HTR-8/SVneo (cell line): ENCODE measurements at places on chromosomes 4 and X.

- no peak for DNase-seq
Measured at GRCh38 chr4:63214076-63214475, 1195.2 kb downstream of the TECRL start.

- DNase-seq: peak; percentile 72
Measured at GRCh38 chr4:24419181-24420034, 164.9 kb downstream of the DHX15 start.

- DNase-seq: no peak
Measured at GRCh38 chr4:104919406-104919805, 227.3 kb upstream of the TET2 start.

DNA sequence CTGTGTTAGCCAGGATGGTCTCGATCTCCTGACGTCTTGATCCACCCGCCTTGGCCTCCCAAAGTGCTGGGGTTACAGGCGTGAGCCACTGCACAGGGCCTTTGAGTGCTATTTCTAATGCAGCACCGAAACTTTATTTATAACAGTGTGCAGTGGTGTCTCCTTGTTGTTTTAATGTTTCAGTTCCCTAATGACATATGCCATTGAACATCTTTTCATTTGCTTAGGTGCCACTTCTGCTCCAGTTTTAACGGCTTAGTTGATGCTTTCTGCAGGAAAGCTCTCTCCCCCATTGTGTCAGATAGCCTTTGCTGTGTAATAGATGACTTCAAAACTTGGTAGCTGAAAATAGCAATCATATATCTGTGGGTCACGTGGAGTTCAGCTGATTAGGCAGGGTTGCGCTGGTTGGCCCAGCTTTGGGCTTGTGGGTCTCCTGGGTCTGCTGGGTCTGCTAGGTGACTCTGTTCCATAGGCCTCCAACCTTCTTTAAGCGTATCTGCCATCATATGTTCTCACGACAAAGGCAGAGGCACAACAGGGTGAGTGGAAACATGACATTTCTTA, 76.4 kb upstream of the SHISA3 start:
- DNase-seq: no peak

GRCh38 chr4:24778464-24779225, 16.7 kb upstream of the SOD3 start:
- DNase-seq: no peak

DNA sequence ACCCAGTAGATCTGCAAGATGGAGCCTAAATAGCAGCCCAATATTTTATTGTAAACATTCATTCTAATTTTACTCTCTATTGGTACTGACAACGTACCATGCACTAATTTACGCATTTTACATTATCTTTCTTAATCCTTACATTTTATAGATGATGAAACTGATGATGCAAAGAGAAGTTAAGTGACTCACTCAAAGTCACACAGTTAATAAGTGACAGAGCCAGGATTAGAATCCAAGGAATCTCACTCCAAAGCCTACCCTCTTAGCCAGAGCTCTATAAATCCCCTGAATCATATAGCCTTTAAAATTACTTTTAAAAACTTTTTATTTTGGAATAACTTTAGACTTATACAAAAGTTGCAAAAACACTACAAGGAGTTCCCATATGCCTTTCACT, 37.6 kb downstream of the PHKA1 start:
- DNase-seq: no peak

DNA sequence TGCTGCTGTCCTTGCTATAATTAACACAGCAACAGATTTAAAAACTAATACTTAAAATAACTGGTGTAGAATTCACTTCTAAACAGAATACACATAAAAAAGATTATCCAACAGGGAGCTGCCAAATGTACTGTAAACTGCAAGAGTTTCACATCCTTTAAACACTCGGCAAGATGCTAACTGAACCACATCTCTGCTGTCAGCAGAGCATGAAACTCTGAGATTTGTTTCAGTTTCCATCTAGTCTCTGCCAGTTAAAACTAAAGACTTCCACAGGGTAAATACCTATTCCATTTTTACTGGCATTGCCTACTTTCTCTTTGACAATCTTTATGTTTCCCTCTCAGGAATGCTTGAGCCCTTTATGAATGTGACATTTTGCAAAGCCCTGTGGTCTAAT, 127.7 kb downstream of the SLC7A11 start:
- no peak for DNase-seq

DNA sequence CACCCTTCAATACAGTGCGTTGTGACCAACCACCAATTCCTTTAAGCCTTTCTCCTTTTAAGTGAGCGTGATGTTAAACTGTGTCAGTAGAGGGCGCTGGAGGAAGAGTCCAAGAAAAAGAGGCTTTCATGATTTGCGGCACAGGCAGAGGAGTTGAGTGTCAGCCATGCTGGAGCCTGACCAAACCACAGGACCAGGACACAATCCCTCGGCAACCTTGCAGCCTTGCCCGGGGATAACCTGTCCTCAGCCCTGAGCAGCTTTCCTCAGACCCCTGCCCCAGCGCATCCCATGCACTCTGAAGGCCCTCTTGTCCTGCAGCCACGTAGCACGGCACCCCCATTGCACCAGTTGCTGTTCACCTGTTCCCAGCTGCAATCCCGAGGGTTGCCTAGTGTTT, 53.5 kb upstream of the SMIM31 start:
- DNase-seq: no peak

- DNase-seq: no peak
Measured at GRCh38 chr4:179095585-179096221, 1653.5 kb upstream of the AGA start.

- DNase-seq: peak; percentile 67
Measured at GRCh38 chr4:41287005-41287404, 30.3 kb downstream of the UCHL1 start.

DNA sequence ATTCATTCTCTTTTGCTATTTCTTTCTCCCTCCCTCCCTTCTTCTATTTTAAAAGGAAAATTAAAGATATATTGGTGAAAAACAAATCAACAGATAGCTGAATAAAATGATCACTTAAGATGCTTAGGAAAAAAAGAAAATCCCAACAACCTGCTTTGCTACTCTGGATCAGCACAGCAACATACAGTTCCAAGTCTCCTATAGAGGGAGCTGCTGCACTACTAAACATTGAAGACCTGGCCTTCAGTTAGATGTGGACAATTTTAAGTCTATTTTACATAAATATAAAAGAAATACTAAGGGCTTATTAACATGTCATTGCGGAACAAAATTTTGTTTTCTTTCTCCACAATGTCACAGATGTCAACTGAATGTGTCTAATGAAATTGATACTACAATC, 226.4 kb downstream of the MAGEB5 start:
- DNase-seq: peak; percentile 13

DNA sequence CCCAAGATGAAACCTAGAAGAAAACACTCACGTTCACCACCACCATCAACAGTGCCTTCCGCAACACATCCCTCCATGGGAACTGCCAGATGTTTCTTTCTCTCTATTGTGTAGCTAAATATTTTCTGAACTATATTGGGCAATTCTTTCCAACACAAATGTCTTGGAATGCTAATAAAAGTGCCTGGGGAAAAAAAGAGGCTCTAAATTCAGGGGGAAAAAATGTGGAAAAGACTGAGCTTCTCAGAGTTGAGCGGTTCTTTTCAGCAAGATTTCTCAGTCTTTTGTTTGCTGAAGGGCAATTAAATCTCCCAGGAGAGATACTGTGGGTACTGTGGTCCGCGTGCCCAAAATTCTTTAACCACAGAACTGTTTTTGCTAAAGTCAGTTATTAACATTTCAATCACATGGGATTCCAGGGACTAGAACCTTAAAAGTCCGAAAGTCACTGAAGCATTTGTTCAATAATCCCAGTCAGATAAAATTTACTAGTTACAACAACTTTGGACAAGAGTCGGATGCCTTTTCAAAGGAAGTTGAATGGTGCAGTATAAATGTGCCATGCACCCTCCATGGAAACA, 51.9 kb upstream of the DHRSX start:
- DNase-seq: peak; percentile 43

DNA sequence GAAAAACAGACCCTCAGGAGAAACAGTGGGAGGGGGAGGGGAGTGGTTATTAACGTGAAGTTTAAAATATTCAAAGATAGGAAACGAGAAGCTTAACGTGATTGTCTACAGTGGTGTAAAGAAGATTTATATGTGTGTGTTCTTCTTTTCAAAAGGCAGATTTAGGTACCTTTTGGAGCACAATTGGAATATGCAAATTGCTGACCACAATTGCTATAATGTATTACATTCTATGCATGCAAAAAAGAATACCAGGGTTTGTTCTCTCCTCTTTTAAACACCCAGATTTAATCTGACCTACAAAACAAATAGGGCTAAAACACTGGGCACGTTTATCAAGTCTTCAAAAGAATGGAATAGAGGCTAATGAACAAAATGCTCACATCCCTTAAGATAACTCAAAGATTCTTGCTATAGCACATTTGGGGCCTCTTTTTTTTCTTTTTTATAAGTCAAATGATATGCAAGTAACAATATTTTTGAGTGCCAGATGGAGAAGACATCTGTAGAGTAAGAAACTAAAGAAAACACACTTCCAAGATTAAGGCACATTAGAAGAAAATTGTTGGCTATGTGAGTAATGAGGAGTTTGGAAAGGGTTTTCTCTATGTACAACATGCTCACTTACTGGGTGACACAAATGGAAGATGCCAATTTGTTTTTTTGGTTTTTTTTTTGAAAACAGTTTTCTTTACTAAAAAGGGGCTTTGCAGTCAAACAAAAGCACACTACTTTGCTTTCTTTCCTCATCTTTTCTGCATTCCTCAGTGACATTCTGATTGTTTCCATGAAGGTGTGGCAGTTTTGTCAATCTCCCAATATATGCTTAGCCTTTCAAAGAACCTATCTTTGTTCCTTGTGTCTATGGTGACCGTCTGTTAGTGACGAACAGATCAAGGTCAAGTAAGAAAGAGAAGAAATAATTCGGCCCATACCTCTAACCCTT, 240.3 kb downstream of the PALLD start:
- no peak for DNase-seq

DNA sequence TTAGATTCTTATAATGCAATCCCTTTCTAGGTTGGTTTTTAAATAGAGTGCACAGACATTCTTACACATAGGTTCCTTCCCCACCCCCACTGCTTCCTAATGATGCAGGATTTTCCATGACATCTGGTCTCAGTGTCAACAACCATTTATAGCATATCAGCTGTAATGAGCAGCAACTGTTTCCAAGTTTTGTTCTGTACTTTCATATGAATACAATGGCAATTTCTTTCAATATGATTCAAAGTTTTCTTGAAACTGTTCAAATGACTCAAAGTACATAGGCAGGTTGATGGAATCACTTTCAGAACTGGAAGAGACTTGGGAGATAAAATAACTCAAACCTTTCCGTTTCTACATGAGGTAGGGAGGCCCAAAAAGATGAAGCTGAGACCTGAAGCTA, 220.7 kb downstream of the CAMK2D start:
- no peak for DNase-seq

- DNase-seq: no peak
Measured at GRCh38 chr4:120847019-120847582, 75.4 kb downstream of the PRDM5 start.

DNA sequence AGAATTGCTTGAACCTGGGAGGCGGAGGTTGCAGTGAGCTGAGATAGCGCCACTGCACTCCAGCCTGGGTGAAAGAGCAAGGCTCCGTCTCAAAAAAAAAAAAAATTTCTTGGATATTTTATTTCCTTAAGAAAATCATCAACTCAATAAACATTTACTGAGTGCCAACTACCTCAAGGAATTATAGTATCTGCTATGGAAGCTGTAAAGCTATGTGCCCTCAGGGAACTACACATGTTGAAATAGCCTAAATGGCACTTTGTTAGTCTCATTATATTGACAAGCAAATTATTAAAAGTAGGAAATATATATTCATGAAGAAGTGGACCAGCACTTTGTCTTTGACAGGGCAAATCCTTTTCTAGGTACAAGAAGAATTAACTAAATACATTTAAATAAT, 40.8 kb downstream of the ELOVL6 start:
- DNase-seq: no peak

DNA sequence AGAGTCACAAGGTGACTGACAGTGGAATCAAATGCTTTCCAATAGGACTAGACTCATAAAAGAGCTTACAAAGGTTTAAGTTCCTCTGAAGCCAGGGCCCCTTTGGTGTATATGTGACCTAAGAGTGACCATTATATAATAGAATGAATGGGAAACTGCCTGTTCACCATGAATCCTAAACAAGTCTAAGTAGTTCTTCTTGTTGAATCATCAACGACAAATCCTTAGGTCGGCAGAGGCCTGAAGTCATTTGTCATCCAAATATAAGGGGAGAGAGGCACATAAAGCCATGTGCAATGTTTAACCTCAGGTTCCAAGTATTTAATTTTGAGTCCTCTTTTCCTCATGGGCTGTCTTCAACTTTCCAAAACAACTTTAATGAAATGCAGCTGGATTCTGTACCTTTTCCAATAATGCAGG, 122.4 kb downstream of the RASL11B start:
- no peak for DNase-seq

DNA sequence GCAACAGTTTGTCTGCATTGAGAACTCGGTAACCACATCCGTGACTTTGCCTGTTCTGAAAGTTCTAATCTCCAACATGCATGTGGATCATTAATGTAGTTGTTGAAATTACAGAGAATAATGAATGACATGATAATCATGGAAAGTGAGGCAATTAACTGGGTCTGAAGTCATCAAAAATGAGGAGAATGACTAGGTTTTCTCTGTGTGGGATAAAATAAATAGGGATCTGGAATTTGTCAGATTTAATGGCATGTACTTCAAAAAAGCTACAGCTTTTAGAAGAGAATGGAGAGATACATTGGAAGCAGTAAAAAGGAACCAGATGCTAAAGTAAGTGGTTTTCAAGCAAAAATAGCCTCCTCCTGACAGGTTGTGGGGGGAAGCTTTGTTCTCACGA, 59.3 kb downstream of the AFM start:
- no peak for DNase-seq

- DNase-seq: no peak
Measured at GRCh38 chr4:7595934-7596461, 161.3 kb upstream of the PSAPL1 start.

- peak; percentile 1 for DNase-seq
Measured at GRCh38 chr4:101238706-101239105, 108.6 kb downstream of the PPP3CA start.

DNA sequence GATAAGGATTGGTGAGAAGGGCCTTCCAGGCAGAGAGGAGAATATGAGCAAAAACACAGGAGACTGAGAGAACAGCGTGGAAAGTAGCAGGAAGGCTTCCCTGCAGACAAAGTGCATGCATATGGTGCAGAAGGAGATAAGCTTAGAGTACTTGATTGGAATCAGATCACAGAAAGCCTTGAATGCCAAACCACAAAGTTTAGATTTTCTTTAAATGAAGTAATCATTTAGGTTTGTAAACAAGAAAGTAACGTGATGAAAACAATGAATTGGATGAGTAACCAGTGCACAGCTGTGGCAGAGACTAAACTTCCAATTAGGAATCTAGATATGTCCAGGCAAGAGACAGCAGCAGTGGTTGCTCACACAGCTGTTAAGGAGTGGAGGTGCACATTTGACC, 83.8 kb upstream of the C1QTNF7 start:
- DNase-seq: no peak

DNA sequence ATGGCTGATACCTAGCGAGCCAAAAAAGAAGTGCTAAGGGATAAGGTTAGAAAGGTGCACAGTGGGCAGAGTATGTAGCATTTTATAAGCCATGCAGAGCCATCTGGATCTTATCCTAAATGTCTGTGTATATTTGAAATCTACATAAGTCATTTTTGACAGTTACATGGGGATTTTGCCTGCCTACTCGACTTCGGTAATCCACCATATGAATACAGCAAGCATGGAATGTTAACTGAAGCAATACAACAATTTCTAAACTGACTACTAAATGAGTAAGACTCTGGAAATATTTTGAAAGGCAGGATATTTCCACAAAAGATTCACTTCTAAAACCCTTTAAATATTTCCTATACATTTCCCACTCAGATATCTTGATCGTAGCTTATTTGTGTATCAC, 122.5 kb downstream of the KCNIP4 start:
- no peak for DNase-seq
